NCI-H1105 (cell line): ENCODE measurements at places on chromosomes 2 and 18.

GRCh38 chr2:37871456-37872191, 53.5 kb upstream of the RMDN2 start:
- DNase-seq, result no peak

- DNase-seq, result no peak
These were observed 108.8 kb upstream of the LRRTM4 start for GRCh38 chr2:77631007-77631406.

- DNase-seq, result no peak
These were observed 596.2 kb downstream of the ARHGAP15 start for GRCh38 chr2:143725400-143725799.

GRCh38 chr2:9638532-9638931, 7.7 kb upstream of the YWHAQ start:
- DNase-seq, result no peak

- no peak for DNase-seq
These were observed 78.8 kb downstream of the TGOLN2 start for GRCh38 chr2:85248773-85249509.

GRCh38 chr2:126676221-126677175, 20.5 kb downstream of the GYPC start:
- DNase-seq, result no peak

- DNase-seq, result no peak
These were observed 12.7 kb upstream of the MAPRE2 start for GRCh38 chr18:35028536-35028935.

DNA sequence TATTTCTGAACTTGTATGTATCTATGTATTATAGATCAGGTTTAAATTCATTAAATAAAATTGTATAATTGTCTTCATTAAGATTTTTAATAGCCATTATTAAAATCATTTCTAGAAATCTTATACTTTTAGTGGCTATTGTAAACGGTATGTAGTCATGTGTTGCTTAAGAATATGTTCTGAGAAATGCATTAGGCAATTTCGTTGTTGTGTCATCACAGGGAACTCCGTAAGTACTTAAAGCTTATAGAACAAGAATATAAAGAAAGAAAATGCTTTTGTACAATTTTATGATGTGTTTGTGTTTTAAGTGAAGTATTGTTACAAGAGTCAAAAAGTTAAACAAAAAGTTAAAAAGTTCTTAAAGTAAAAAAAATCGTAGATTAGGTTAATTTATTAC, 765.8 kb downstream of the METTL4 start:
- no peak for DNase-seq

DNA sequence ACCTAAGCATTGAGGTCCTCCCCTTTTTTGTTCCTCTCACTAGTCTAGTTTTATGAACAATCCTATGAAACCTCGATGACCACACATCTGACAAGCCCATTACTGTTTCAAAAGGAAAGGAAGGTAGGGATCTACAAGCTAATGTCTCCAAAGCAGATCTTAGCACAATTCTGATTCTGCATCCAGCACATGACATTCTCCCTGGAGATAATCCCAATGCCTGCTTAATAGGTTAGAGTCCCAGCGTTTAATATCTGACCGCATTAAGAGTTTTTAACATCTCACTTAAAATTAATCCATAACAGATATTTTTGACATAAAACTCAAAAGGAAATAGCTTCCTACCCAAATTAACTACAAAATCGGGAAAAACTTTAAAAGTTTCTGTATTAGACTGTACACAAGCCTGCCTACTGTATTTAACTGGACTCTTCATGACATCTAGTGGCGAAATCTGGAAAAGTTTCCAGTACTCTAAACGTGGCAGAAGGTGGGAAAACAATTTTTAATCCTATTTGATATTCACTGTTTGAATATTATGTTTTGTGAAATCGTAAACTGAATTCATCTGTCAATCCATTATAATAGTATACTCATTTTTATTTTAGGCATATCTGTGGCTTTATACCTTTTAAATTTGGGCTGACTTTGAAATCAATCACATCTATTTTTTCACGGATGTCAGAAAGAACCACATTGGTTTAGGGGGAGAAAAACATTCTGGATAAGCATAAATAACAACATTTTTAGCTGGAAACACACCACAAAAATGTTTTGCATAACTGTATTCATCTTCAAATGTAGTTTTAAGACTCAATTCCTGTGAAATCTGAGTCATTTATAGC, 62.4 kb downstream of the TXNL1 start:
- DNase-seq, result peak; percentile 44

DNA sequence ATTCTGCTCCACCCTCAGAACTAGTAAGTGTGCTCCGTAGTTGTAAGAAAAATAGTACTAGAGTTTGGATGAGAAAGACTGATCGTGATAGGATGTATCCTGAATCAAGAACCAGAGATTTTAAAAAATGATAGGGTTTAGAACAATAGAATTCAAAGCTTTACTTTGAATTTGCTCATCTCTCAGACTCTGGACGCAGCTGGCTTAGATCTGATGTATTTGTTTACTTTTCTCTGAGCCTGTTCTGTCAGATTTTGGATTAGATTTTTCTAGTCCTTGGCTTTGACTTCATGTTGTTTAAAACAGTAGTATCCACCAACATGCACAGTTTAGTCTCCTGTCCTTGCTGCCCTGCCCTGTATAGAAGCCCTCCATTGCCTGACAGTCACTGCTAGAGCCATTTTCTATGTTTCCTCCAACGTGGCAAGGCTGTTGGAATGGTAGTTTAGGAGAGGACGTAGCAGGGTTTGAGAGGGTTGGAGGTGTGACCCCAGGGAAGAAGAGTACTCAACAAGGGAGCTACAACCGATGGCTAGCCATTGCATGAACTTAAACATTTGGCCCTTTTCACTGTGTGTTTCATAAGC, 92.4 kb downstream of the MYO3B start:
- DNase-seq, result no peak

DNA sequence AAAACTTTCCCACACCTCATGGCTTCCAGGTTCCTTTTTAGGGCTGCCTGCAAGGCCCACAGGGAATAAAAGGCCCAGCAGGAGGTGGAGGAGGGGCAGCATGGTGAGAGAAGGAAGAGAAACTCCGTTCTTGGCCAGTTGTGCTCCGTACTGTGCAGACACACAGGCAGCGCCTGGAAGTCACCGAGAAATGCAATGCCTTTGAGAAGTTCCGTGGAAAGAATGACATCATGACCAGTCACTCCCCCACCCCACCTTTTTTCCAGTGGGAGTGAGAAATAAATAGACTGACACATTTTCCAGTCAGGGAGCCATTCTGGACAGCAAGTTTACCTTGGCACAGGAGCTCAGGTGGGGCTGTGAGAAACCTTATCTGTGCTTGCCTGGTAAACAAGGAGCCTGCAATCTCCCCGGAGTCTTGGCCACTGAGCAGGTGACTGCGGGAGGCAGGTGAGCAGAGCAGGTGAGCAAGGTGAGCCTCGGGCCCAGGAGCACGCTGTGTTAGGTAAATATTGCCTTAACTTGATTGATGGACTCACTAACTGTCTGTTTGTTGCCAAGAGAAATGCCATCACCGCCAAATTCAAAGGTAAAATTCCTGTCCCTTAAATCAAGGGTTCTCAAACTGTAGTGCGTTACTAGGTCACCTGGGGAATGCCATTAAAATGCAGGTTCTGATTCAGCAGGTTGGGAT, 13.5 kb upstream of the LBH start:
- DNase-seq, result peak; percentile 81

- no peak for DNase-seq
These were observed 72.1 kb upstream of the NOSTRIN start for GRCh38 chr2:168730344-168730743.

DNA sequence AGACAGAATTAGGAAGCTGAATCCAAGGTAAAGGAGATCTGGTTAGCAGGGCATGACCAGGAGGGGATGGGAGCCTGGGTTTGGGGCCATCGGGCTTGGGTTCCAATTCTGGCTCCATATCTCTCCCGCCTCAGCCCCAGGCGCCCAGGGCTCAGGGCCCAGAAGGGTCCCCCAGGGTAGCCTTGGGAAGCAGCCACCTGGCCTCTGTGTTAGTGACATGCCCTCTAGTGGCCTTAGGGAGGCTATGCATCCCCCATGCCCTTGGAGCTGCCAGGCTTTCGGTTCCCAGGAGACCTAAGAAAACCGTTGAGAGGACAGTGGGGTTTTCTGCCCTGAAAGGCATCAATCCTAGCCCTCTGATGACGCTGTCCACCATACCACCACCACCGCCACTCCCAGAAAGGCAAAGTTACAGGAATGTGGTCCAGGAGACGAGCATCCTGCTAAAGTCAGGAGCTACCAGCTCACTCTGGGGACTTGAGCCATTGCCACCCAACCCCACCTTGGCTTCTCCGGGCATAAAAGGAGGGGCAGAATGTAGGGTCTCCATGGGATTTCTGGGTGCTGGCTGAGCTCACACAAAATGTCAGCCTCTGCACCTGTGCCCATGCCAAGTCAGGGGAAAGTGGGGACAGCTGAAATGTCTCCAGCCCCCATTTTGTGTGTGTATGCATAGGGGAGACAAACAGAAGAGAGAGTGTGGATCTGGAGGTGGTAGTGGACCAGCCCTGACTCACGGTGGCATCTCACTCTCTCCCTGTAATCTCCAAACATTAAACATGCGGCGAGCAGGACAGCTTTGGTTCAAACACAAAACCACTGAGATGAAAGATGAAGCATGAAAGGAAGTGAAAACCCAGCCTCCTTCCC, 56.5 kb downstream of the EMX1 start:
- peak; percentile 44 for DNase-seq

GRCh38 chr2:231706731-231707624, 1.3 kb upstream of the PTMA start:
- DNase-seq, result peak; percentile 94

DNA sequence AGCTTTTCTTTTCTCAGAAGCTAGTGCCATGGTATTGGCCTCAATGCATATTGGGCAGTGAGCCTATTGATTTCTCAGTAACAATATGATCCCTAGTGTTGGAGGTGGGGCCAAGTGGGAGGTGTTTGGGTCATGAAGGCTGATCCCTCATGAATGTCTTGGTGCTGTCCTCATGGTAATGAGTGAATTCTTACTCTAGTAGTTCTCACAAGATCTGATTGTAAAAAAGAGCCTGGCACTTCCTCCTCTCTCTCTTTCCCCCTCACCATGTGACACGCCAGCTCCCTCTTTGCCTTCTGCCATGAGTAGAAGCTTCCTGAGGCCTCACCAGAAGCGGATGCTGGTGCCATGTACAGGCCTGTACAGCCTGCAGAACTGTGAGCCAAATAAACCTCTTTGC, 12.8 kb upstream of the TBC1D8 start:
- no peak for DNase-seq
